Activated T-cell treated with anti-CD3 and anti-CD28 coated beads for 48 hours (primary cell): ENCODE measurements at places on chromosomes 5 and 9.

DNA sequence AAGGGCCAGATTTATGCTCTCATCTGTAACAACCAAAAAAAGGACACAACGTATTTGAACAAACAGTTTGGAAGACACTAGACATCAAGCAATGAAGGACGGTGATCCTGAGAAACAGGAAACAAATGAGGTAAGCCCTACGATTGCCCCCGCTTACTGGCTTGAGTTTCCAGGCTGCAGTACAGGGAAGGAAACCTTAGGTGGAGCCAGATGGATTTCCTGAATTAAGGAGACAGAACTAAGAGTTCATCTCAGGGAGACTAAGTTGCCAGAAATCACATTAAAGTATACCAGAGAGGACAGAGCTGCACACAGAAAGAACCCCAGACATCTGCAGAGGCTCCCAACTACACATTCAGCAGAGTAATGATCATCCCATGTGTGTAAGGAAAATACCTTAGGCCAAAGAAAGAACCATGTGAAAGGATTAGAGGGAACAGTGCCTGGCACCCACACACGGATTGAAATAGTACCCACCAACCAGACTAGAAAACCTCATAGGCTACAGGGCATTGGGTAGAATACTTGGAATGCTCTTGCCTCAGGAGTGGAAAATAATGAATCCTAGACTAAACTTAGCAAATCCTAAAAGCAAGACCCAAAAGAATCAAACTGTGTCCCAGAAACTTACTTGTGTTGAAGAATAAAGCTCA is 99.3 kb upstream of the NIPBL start:
- DNase-seq = no peak

DNA sequence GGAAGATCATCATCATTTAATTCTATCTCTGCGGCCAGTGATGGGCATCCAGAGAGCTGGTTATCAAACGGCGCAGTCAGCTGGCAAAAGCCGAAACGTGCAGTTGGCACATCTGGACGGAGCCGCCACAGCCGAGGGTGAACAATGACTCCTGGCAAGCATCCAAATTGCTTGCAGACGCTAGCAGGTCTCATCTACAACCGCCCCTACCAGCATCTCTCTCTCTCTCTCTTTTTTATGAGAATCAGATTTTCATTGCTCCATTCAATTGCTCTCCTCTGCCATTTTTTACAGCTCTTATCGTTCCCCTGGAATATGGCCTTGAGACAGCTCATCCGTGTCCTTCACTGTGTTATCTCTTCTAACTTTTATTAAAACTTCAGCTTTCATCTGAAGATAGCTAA is 165.2 kb downstream of the MAPKAP1 start:
- DNase-seq = no peak

DNA sequence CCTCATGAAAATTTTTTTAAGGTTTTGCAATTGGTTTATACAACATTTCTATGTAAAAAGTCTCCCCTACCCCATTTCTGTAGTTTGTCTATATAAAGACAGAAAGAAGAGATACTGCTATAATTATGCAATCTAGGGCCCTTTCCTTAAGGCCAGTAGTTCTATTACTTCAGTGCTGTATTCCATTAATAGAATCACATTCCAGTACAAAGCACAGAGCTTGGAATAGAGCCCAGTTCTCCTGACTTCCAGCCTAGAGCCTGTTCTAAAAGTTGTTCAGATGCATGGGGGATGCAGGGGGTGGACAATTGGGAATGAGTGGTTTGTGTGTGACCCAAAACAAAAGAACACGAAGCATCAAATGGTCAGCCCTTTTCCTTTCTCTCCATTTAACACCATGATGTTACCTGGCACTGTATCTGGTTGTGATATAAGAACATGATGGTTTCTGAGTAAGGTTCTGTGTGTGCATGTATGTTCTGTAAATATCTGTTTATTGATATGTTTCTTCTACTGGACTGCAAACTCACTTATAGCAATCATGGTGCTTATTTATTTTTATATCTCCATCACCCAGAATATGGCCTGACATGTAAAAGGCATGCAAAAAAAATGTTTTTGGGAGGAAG is 8.2 kb upstream of the GRAMD2B start:
- no peak for DNase-seq

DNA sequence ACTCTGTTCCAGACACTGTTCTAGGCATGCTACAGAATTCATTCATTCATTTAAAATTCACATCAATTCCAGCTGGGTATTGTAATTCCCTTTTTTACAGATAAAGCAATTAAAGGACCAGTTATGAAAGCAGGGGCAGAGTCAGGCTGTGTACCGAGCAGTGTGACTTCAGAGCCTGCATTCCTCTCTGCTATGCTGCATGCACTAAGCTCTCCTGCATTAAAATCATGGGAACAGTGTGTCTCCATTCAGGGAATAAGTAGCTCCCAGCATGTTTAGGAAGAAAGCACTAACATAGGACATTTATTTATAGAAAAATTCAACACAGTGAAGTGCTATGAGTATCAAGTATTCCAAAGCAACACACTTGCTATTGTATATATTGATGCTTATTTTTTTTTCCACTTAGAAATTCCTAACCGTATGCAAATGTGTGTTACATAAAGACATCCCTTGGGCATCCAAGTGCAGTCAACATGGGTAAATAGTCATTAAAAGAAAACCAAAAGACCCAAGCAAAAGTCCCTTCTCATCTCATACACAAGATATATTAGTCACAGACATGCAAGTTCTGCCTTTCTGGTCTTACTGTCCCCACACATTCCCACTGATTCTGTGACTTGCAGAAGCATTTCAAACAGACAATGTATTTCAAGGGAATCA is 173.7 kb downstream of the GABRB2 start:
- DNase-seq = no peak

GRCh38 chr9:127109212-127109711 is 13.2 kb downstream of the ANGPTL2 start:
- no peak for DNase-seq

GRCh38 chr5:73531356-73531755 is 33.1 kb downstream of the BTF3 start:
- DNase-seq = no peak

DNA sequence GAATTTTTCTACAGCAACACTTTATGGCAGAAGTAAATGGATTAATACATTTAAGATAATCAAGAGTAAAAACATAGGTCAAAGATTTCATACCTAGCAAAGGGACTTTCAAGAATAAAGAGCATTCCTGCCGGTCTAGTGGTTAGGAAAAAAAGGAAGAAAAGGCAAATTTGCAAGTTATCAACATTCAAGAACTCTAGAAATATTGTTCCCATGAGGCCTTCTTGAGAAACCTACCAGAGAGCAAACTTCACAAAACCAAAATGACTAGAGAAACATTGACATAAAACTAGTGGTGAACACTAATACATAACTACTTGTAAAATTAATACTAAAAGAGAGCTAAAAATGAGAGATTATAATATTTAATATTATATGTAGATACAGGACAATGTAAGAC is 320.2 kb upstream of the RGMB start:
- no peak for DNase-seq

- no peak for DNase-seq
These were observed 4.0 kb upstream of the ZBTB34 start for GRCh38 chr9:126856326-126856877.

GRCh38 chr9:70924895-70925547 is 196.4 kb downstream of the TRPM3 start:
- no peak for DNase-seq

GRCh38 chr9:16198996-16199395 is 646.2 kb downstream of the CCDC171 start:
- DNase-seq = no peak

- no peak for DNase-seq
These were observed 169.6 kb upstream of the SMIM23 start for GRCh38 chr5:171615705-171616640.

DNA sequence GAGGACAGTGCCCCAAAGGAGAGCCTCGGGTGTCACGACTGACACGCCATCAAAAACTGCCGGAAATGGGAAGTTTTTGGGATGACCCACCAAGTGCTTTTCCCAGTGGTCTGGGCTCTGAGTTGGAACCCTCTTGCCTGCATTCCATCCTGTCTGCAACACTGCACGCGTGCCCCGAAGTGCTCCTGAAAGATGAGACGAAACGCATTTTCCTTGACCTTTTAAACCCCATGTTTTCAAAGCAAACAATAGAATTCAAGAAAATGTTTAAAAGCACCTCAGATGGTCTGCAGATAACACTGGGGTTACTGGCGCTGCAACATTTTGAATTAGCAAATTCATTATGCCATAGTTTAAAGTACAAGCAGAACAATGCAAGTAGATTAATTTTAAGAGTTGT is 92.9 kb downstream of the ANKRD18A start:
- no peak for DNase-seq

GRCh38 chr5:143074414-143074996 is 304.3 kb downstream of the ARHGAP26 start:
- DNase-seq = no peak

GRCh38 chr5:179258001-179258921 is 87.0 kb downstream of the ADAMTS2 start:
- DNase-seq = no peak

- DNase-seq = no peak
These were observed 40.0 kb upstream of the C5orf58 start for GRCh38 chr5:170192829-170193228.

DNA sequence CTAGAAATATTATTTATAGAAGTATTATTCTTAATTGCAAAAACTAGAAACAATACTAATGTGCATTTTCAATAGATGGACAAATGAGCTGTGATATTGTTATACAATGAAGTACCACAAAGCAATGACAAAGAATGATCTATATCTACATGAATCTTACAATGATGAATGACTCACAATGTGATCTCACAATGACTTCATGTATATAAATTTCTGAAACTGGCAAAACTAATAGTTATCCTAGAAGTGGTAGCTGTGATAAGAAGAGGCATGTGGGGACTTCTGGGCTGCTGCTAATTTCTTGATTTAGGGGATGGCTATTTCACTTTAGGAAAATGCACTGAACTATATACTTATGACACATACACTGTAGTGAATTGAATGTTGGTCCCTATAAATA is 396.0 kb upstream of the ZNF608 start:
- no peak for DNase-seq

- no peak for DNase-seq
These were observed 435.9 kb downstream of the DNAH5 start for GRCh38 chr5:13508559-13508958.

DNA sequence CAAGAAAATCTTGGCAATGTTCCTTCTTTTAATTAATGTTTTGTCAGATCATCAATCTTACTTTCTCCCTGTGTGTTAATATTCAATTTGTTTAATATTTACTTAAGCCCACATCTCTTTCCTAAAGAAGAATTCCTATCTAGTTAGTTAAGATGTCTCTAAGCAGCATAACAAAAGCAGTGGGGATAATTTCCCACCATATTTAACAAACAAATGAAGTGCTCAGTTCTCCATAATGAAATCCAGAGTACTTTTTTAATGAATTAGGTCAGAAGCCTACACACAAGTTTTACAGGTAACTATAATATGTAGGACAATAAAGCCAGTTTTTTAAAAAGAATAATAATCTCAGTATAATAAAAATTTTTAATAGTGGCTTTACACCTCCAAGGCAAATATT is 1918.8 kb downstream of the EFNA5 start:
- DNase-seq = no peak

DNA sequence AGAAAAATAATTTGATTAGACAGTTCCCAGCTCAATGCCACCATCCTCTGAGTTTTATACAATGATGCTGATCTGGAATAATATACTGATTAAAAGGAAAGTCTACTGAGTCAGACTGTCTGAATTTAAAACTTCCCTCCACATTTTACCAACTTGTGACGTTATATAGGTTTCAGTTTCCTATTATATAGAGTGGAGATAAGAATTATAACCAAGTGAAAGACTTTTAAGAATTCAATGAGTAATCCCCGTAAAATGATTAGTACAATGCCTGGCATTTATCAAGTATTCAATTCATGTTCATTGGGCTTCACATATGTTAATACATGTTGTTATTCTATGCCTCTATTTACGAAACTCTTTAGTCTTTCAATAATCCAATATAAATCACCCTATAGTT is 166.0 kb downstream of the CDH9 start:
- no peak for DNase-seq

- DNase-seq = no peak
These were observed 134.5 kb downstream of the SIL1 start for GRCh38 chr5:139063664-139064054.

DNA sequence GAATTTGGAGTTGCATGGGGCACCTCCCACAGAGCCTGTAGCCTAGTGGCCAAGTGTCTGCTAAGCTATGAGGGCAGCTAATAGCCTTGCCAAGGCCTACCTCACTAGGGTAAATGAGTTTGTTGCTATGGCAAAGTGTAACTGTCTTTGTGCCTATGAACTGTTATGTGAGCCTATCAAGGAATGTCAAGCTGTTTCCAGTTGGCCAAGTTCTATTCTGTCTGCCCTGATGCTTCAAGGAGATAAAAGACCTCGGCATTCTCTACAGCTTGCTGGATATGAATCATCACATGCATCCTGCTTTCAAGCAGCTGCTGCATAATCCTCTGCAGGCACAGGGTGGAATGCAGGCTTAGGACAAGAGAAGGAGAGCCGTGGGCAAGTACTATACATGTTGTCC is 69.8 kb upstream of the CCDC112 start:
- DNase-seq = no peak

DNA sequence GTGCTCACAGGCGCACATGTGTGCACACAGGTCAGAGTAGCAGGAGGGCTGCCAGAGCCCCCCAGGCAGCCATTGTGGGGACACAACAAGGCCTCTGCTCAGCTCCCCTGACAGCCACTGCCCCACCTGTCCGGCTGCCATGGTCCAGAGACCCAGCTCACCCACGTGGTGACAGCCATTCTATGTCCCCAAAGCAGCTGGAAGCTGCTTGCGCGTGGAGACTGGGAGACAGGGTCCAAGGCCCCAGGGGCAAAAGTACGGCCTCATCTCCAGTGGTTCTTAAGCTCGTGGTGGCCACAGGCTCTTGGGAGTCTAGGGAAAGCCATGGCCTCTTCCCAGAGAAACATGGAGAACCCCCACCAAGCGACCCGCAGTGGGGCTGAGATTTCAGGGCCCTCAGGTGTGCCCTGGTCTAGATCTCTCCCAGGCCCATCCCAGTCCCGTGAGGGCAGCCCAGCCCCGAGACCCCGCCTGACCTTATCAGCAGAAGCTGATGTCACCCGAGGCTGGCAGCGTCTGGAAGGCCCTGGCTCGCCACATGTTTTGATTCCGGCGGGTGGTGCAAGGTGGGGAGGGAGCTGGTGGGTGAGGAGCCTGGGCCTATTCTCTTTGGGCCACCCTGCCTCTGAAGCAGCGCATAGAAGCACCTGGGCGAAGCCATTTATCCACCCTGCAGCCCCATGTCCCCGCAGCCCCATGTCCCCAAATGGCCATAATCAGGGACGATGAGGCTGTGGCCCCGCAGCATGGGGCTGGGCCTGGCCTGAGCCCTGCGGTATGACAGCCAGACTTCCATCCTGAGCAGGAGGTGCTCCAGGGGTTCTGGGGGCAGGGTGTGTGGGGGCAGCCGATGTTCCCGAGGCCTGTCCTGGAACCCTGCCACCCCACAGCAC is 31.7 kb downstream of the GLT6D1 start:
- DNase-seq = no peak

- DNase-seq = no peak
These were observed 97.3 kb downstream of the MAPKAP1 start for GRCh38 chr9:125609744-125610143.

GRCh38 chr9:15306757-15307522 is at the start of gene TTC39B:
Gene TTC39B, minus strand, starts transcription at chr9:15307216. Its CDS starts 91 bp downstream, at chr9:15307125.
- DNase-seq = peak; percentile 82

GRCh38 chr9:4805191-4805918 is 12.6 kb downstream of the RCL1 start:
- DNase-seq = no peak
